T-helper 22 cell (primary cell): ENCODE measurements at places on chromosomes 11 and 22.

DNA sequence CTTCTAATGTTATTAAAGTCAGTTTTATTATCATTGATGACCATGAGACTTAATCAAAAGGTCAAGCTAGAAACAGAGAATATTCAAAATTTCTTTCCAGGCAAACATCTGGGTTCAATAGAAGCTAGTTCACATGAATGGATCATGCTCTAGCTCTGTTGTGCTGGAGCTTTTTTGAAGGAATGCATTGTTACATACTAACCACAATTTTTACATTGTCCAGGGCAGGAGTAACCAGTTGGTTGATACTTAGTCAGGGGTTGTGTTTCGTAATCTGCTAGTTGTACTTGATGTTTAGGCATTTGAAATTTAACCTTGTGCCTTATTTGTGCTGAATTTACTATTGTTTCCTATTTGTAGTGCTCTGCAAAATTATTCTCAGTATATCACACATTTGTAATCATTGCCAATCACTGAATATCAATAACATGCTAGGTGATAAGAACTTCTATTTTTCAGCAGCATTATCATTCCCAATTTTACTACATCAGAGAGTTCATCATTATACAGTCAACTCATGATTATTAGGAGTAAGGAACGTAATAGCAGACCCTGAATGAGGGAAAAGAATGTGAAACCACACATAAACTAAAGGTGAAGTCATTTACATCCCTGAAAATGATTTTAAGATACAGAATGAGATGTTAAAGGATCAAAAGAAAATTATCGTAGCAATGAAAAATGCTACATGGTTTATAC lies 23.2 kb downstream of the NF2 start:
- DNase-seq: no peak

DNA sequence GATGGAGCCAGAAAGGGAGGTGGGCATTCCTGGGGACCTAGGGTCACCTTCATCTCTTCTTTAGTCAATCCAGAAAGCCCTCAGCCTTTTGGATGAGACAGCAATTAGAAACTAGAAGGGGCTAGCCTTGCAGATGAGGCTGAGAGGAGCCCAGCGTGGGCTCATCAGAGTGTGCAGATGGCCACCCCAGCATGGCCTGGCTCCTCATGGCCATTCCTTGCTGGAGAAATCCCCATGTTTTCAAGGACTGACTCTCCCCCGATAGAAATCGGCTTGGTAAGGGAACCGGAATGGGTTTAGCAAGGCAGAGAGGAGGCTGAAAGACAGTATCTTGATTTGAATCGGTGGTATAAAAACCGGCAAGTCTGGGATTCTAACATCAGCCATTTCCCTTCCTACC lies 274.6 kb downstream of the BUD13 start:
- no peak for DNase-seq

DNA sequence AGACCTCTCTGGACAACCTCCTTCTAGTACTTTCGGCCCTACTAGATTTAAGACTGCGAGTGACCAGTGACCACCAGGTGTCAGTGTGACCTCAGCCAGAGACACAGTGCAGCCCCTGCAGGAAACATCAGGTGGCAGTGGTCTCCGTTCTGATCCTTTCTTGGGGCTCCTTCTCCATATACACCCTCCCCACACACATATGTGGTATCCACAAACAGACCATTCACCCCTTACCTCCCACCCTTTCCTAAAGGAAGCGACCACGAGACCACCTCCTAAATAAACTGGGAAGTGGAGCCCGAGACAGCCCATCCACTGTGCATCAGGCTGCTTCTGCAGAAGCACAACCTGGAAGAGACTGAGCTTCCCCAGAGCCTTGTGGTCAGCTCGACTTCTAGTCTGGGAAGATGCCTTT lies 38.5 kb upstream of the CYP2D6 start:
- DNase-seq: peak; percentile 51

- DNase-seq: no peak
Observed at GRCh38 chr11:119673759-119674336, 55.2 kb downstream of the NECTIN1 start.

DNA sequence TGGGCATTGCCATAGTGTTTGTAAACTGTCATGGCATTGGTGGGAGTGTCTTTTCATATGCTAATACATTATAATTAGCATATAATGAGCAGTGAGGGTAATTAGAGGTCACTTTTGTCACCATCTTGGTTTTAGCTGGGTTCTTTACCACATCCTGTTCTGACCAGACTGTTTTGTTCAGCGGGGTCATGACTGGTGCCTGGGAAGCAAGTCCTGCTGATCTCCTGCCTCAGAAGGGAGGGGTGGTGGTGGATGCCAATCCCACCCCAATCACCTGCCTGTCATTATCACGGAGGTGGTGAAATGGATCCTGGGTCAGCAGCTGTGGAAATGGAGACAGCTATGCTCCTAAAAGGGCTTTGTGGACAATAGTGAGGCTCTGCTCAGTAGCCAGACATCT lies 31.2 kb downstream of the IL18 start:
- no peak for DNase-seq

- no peak for DNase-seq
Observed at GRCh38 chr11:57530215-57530595, 349 bp downstream of the TIMM10 start.

- no peak for DNase-seq
Observed at GRCh38 chr11:38014405-38014804, 1416.4 kb upstream of the RAG2 start.

DNA sequence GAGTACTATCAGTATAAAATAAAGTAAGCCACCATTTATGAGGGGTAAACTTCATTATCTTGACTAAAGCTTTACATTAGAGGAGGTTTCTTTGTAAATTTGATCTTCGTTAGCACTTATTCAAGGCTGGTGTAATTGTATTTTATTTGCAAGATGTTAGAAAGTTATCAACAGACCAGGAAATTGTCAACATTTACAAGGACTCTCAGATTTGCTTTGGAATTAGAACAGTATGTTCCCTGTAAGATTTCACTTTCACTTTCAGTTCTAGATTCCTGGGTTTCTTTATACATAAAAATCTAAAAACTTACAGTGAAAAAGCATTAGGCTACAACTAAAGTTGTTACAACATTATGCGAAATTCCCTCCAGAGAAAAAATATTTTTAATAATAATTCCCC lies 4.6 kb upstream of the BIRC3 start:
- DNase-seq: no peak

GRCh38 chr11:130645843-130646197 lies 197.4 kb downstream of the ADAMTS15 start:
- DNase-seq: no peak

DNA sequence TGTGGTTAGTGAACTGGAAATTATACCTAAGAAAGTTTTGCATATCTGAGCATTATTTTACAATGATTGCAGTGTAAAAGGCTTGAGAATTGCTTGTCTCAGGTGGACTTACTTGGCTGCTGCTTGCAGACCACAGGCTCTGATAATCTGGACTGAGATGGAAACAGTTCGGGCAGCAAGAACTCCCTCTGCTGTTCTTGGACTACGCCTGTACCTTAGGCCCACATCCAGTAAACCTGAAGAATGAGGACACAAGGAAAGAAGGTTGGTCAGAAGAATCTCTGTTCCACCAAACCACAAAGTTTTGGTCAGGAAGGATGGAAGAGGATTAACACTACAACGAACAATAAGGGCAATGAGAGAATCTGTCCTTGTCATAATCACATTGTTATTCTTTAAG lies 80.1 kb downstream of the C2CD3 start:
- no peak for DNase-seq

DNA sequence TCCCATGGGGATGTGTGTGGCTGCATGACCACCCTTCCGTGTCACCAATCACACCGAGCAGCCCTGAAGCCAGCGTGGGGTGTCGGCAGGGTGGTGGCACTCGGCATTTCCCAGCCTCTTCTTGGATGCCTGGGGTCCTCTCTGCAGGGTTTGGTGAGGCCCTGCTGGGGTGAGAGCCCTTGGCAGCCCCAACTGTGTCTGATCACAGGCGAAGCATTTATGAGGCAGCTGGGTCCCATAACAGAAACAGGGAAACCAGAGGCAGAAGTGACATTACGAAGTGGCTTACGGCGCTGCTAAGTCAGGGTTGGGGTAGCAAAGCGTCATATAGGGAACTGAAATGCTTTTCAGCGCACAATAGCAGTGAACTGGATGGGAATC lies 92.3 kb upstream of the SEPTIN5 start:
- no peak for DNase-seq

- DNase-seq: no peak
Observed at GRCh38 chr11:42329929-42330565, 870.6 kb upstream of the LRRC4C start.

DNA sequence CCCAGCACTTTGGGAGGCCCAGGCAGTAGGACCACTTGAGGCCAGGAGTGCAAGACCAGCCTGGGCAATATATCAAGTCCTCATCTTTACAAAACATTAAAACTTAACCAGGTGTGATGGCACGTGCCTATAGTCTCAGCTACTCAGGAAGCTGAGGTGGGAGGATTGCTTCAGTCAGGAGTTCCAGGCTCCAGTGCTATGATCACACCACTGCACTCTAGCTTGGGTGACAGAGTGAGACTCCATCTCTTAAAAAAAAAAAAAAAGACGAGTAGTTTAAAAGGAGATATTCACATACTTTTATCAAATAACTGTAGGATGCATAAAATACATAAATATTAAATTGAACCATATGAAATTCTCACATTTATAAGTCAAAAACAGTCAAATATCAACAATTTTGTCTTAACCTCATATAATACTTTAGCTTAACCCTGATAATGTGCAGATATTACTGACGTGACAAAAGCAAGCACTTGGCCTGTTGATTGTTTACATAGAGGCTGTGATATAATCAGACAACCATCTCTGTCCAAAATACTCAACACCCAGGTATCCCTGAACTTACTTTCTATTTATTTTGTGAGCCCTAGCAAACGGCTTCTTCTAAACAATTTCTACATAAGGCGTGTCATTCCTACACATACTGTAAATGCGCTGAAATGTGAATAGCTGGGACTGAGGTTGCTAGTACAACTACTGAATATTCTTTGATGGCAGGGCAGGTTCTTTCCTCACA lies 57.0 kb downstream of the PRCP start:
- no peak for DNase-seq

DNA sequence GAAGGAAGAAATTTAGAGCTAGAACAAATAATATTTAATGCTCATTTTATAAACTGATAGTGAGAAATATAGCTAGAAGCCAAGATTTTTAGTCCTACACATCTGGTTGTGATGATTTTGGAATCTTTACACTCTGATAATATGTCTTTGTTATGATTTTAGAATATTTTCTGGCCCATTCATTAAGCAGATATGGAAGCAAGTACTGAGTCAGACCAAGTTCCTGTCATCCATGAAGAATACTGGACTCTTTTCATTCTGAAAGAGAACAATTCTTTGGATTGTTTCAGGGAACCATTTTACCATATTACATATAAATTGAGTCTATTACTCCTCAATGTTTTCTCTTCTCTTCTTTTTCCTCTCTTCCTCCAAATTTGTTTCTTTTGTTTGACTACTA lies 227.4 kb downstream of the TMEM135 start:
- DNase-seq: no peak
